ENCODE measurements at places on chromosomes 3 and 15.

- DNase-seq = no peak
These were observed 108.5 kb upstream of the PFN2 start for GRCh38 chr3:150079029-150079739.

DNA sequence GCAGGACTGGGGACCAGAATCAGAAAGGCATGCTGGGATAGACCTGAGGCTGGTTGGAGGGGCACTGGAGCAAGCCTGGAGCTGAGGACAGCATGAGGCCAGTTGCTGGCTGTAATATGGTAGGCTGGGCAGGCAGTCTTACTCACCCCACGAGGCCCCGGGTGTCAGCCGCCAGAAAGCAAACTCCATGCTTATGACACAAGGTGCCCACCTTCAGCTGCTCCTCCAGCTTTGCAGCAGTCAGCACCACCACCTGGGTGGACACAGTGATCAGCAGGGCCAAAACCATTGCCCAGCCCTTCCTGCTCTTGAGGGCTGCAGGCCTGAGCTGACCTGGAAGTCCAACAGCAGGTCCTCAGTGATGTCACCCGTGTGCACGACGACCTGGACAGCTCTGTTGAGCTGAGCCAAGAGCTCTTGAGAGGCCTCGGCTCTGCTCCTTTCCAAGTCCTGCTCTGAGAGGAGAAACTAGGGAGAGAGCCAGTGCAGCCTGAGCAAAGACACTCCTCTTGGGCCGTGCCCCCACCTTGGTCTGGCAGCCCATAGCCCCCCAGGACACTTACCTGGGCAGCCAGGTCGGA lies 747 bp downstream of the UBA7 start:
- no peak for DNase-seq

- no peak for DNase-seq
These were observed 129.6 kb downstream of the NR2F2 start for GRCh38 chr15:96460106-96460505.

DNA sequence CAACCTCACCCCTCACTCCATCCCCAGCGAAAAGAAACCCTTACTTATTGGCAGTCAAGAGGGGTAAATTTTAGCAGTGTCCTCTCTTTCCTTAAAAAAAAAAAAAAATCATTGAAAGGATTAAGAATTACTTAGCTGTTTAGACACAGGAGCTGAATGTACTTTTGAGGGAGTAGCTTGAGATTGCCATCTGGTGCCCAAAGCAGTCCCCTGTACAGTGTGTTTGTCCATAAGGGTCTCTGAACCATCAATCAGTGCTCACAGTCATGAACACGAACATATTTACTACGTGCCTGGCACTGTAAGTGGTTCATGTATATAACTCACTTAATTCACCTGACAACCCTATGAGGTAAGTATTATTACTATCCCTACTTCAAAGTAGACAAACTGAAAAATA lies 463.5 kb downstream of the RAP2B start:
- no peak for DNase-seq

DNA sequence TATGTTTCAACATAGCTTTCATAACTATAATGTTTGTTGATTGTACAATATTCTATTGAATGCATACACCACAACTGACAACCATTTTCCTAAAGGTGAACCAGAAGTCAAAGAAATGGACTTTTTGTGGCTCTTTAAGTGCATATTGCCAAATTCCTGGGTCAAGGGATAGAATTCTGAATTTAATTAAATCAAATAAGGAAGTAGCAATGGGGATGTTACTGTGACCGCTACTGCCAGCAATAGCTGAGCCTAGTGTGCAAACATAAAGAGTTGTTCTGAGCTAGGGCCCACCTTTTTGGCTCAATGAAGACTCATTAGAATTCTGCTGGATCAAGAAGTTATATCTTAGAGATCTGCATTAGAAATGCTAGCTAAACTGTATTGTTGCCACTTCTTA lies 17.3 kb upstream of the KBTBD8 start:
- no peak for DNase-seq

Measured in 8988T (cell line).